ENCODE measurements at places on chromosomes 3 and 15.

DNA sequence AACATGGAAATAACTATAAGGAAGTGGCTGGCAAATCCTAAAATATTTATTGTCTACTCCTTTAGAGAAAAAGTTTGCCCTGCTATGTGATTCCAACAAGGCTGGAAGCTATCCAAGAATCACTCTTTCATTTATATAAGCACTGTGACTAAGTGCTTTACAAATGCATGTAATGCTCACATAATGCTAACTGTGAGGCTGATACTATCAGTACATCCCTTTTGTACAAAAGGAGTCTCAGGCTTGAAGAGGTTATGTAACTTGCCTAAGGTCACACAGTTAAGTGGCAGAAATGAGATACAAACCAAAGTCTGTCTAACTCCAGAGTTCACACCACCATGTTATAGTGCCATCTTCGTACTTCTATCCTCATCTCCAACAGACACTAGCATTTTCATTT, 17.0 kb downstream of the TOPBP1 start:
- no peak for DNase-seq

- DNase-seq, result no peak
Observed at GRCh38 chr15:57370929-57371328, 5.4 kb upstream of the CGNL1 start.

DNA sequence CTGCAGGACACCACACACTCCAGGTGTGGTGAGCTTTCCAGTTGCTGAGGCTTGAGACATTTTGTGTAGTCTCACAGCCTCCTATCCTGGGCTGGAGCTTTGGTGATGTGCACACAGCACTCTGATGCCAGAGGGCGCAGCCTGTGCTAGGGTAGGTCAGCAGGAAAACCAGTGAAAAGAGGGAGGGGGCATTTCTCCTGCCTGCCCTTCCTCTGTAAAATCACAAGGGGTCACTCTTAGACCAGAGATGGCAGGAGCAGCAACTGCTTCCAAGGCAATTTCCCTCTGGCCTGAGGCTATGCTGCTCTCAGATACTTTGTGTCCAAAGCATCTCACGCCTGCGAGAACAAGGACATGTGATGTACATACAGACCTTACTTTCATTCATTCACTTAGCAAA, 16.5 kb upstream of the MUSTN1 start:
- peak; percentile 38 for DNase-seq

- DNase-seq, result no peak
Observed at GRCh38 chr15:99957642-99958013, 224.4 kb upstream of the LYSMD4 start.

DNA sequence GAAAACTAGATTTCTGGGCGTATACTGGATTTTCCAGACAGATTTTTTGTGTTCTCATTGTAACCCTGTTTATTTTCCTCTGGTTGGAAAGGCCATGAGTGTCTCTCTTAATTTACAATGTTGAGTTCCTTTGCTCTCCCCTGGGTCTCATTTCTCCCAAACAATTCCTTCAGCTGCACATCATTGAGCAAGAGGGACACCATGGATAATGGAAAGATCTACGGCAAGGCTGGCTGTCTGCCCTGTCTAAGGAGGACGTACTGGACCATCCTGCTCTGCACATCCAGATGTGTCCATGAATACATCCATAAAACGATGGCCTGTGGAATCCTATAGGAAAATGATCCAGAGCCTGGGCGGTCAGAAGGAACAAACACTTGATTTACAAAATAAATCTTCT, 258.1 kb upstream of the MCTP2 start:
- DNase-seq, result no peak

DNA sequence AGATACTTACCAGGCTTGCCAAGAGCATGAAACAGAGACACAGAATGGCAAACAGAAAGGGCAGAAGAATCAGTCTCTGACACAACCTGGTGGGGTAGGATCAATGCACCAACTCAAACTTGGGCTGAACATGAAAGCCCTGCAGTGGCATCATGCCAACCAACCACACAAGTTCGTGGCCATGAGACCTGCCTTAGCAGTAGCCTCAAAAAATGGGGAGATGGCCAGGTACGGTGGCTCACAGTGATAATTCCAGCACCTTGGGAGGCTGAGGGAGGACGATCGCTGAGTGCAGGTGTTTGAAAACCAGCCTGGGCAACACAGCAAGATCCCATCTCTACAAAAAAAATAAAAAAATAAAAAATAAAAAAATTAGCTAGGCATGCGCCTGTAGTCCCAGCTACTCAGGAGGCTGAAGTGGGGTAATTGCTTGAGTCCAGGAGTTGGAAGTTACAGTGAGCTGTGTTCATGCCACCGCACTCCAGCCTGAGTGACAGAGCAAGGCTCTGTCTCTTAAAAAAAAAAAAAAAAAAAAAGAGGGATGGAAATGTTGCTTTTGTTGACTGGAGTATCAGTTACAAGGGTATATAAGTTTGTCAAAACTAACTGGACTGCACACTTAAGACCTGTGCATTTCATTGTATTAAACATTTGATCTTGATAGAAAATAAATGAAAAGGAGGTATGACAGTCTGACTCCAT, 93.4 kb downstream of the XXYLT1 start:
- DNase-seq, result no peak

GRCh38 chr3:126259411-126260391, 79.3 kb upstream of the ALDH1L1 start:
- no peak for DNase-seq

- DNase-seq, result no peak
Observed at GRCh38 chr3:183879243-183879642, 5.4 kb downstream of the PARL start.

DNA sequence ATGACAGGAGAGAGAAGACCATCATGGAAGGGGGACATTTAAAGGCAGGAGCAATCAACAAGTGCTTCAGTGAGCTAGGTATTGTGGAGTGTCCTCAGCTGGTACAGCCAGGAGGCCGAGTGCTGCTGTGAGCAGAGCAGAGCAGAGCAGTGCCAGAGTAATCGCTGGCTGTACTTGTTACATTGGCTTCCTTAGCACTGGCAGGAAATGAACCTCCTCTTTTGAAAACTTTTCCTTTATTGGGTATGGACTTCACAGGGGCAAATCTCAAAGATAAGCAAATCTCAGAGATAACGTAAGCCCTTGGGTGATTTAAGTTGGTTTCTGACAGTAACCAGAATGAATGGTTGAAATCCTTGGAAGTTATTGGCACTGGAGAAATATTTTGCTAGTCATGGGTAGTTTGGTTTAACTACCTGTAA, 2.1 kb downstream of the SH3GL3 start:
- no peak for DNase-seq

- DNase-seq, result no peak
Observed at GRCh38 chr3:123586968-123587367, 2.1 kb upstream of the HACD2 start.

GRCh38 chr3:58071480-58071971, 63.3 kb downstream of the FLNB start:
- DNase-seq, result no peak

- no peak for DNase-seq
Observed at GRCh38 chr3:181279239-181279565, 289.7 kb upstream of the DNAJC19 start.

- DNase-seq, result no peak
Observed at GRCh38 chr15:80456517-80457492, 52.6 kb downstream of the ARNT2 start.

- no peak for DNase-seq
Observed at GRCh38 chr3:117898722-117899522, 1135.7 kb downstream of the IGSF11 start.
